Mesenchymal stem cell (in vitro differentiated cells and primary cell): ENCODE measurements at places on chromosomes 1 and 21.

DNA sequence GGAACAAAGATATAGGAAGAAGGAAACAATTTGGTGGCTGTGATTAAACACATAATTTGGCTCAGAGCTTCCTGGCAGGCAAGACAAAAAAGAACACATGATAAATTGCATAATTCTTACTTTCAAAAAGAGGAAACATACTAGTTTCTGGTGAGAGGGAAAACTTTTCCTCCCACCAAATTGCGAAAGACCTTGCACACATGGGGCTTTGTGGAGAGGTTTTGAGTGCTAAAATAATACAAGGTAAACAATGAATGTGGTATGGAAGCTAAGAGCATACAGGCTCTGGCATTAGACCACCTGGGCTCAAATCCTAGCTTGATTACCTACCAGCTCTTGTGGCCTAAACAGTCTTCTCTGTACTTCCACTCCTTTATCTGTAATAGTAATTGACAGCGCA, 140.2 kb upstream of the HOOK1 start:
- H3K4me1 ChIP-seq = peaks cover 1% of the 10 kb centered on the region
- no peak for DNase-seq
- H3K27ac ChIP-seq = no peak overlapping the region
- no peaks in the 10 kb centered on the region for H3K27me3 ChIP-seq

DNA sequence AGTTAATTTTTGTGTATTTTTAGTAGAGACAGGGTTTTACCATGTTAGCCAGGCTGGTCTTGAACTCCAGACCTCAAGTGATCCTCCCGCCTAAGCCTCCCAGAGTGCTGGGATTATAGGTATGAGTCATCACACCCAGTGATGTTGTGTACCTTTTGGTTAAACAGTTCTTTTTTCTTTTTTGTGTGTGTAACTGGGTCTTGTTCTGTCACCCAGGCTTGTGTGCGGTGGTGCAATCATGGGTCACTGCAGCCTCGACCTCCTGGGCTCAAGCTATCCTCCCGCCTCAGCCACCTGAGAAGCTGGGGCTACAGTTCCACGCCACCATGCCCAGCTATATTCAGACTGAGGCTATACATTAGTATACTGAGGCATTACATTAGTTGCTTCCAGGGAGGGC, 37.8 kb downstream of the GABPB2 start:
- no peaks in the 10 kb centered on the region for H3K27me3 ChIP-seq
- no peak for DNase-seq
- H3K4me3 ChIP-seq = no peak overlapping the region
- no peak overlapping the region for H3K27ac ChIP-seq
- peaks cover 3% of the 10 kb centered on the region for H3K36me3 ChIP-seq
- H3K4me1 ChIP-seq = no peaks in the 10 kb centered on the region

DNA sequence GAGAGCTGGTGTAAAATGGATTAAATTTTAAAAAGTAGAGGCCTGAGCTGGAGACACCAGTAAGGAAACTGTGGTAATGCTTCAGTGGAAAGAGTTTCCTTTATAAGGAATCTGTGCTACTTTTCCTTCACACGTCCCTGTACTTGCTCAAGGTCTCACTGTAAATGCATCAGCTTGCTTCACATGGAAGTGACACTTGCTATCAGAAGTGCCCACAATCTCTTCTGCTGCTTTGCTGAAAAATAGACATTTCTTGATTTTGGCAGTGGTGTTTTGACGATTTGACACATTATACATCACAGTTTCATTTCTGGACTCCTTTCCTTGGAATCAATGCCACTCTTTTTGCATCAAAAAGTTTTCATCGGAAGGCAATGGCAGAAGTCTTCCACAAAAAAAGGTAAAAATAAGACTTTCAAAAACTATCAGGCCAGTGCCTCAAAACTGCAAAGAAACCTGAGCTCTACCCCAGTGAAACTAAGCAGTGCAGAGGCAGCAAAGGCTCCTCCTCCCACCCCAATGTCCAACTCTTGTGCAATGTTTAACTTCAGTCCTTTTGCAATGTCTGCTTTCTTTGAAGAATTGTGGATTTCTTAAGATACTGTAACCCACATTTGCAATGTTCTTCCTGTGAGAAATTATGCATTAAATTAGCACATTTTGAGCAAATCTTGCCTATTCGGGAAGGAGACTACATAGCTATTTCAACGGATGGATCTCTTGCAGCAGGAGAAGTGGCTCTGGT, 18.4 kb upstream of the TSPAN2 start:
- H3K4me1 ChIP-seq = no peaks in the 10 kb centered on the region
- no peaks in the 10 kb centered on the region for H3K36me3 ChIP-seq
- H3K27me3 ChIP-seq = no peaks in the 10 kb centered on the region
- H3K4me3 ChIP-seq = no peak overlapping the region
- H3K27ac ChIP-seq = no peak overlapping the region

DNA sequence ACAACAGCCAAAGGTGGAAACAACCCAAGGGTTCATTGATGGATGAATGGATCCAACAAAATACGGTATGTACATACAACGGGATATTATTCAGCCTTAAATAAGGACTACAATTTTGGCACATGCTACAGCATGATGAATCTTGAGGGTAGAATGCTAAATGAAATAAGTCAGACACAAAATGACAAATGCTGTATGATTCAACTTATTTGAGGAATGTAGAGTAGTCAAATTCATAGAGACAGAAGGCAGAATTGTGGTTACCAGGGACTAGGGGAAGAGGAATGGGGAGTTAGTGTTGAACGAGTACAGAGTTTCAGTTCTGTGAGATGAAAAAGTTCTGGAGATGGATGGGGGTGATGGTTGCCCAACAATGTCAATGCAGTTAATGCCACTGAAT, 118.0 kb upstream of the PAXBP1 start:
- H3K4me1 ChIP-seq = no peaks in the 10 kb centered on the region
- no peak overlapping the region for H3K27ac ChIP-seq
- no peak overlapping the region for H3K4me3 ChIP-seq
- H3K27me3 ChIP-seq = peaks cover 7% of the 10 kb centered on the region
- DNase-seq = no peak

- no peaks in the 10 kb centered on the region for H3K4me1 ChIP-seq
- H3K27me3 ChIP-seq = no peaks in the 10 kb centered on the region
- H3K36me3 ChIP-seq = no peaks in the 10 kb centered on the region
- DNase-seq = no peak
Measured at GRCh38 chr1:166197597-166197996, 30.8 kb upstream of the FAM78B start.

DNA sequence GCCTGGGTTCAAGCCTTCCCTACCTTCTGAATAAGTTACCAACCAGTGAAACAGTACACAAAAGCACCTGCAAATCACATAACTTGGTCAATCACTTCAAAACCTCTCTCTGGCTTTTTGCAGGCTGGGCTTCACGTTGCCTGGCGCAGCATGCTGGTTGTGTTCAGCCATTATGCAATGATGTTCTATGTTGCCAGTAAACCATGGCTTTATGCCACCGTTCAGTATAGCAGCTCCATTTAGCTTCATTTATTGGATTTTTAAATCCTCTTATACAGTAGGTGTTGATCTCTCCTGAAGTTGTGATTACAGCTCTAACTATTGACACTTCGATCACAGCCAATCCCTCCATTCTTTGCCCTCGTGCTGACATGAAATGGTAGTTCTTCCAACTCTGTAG, 233.6 kb upstream of the PTBP2 start:
- no peaks in the 10 kb centered on the region for H3K27me3 ChIP-seq
- H3K36me3 ChIP-seq = no peaks in the 10 kb centered on the region
- no peak overlapping the region for H3K4me3 ChIP-seq
- H3K27ac ChIP-seq = no peak overlapping the region

DNA sequence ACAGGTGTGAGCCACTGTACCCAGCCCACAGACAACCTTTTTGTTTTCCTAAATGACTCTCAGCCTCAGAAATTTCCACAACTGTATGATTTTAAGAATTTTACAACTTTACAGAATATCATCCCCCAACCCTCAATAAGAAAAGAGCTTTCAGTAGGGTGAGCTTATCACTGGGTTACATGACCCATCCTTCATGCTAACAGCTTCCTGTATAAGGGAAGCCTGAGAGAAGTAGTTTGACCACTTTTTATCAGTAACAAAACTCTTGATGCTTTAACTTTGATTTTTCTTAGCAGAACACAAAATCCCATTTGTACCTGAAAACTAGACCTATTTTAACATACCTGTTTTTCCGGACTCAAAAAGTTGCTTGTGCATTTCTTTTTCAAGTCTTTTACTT, 9.7 kb upstream of the MYBPHL start:
- H3K27ac ChIP-seq = no peak overlapping the region
- H3K4me1 ChIP-seq = no peaks in the 10 kb centered on the region
- no peak overlapping the region for H3K4me3 ChIP-seq
- H3K36me3 ChIP-seq = peaks cover 13% of the 10 kb centered on the region
- no peaks in the 10 kb centered on the region for H3K27me3 ChIP-seq
